Tibial nerve (tissue), 4 donors: ENCODE measurements at places on chromosomes 11 and 22. TPM values are rescaled to one million over a fixed set of nuclear protein-coding genes. Genes with fewer than 3 reads are reported as not detected.

DNA sequence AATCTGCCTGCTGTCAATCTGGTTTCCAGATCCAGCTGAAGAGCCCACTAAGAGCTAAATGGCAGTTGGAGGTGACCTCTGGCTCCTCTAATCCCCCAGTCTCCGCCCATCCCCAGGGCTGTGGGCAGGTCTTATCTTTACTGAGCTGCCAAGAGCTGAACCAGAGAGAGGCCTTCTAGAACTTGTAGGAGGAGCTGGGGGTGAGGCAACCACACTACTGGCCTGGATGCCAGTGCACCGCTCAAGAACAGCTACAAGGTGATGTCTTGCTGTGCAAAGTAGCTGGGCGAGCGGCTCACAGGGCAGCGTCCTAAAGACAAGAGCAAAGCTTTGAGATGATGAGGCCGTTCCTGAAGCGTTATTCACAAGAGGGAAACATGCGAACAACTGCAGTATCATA, 374.6 kb downstream of the CTTN start:
- H3K4me1 ChIP-seq = no peaks in the 10 kb centered on the region
- H3K27me3 ChIP-seq = no peaks in the 10 kb centered on the region
- no peak overlapping the region for H3K27ac ChIP-seq
- H3K36me3 ChIP-seq = no peaks in the 10 kb centered on the region
- H3K4me3 ChIP-seq = no peak overlapping the region
- no peak for DNase-seq

DNA sequence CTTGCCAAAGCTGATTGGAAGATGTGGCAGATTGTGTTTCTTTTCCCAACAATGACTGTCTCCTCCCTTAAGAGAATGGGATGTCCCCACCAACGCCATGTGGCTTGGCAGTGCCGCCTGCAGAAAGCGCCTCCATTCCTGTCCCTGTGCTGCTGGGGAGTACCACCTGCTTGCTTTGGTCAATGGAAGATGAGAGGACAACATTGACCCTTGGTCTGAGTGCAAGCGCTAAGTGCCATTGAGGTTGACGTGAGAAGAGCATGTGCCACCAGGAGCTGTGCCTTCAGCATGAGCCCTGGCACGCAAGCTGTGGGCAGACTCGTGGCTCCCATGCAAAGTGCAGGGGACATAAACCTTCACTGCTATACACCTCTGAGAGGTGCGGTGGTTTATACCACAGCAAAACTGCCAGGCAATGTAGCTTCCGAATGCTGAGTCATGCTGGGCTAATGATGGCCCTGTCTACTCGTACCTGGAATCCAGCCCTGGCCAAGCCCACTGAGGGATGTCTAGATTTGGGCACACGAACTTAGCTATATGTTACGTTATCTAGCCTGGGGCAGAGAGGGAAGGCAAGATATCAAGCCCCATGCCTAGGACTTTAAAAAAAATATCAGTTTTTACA, 41.9 kb downstream of the MYEOV start:
- H3K4me3 ChIP-seq = no peak overlapping the region
- H3K27ac ChIP-seq = no peak overlapping the region
- no peak for DNase-seq
- H3K4me1 ChIP-seq = no peaks in the 10 kb centered on the region
- no peaks in the 10 kb centered on the region for H3K36me3 ChIP-seq

DNA sequence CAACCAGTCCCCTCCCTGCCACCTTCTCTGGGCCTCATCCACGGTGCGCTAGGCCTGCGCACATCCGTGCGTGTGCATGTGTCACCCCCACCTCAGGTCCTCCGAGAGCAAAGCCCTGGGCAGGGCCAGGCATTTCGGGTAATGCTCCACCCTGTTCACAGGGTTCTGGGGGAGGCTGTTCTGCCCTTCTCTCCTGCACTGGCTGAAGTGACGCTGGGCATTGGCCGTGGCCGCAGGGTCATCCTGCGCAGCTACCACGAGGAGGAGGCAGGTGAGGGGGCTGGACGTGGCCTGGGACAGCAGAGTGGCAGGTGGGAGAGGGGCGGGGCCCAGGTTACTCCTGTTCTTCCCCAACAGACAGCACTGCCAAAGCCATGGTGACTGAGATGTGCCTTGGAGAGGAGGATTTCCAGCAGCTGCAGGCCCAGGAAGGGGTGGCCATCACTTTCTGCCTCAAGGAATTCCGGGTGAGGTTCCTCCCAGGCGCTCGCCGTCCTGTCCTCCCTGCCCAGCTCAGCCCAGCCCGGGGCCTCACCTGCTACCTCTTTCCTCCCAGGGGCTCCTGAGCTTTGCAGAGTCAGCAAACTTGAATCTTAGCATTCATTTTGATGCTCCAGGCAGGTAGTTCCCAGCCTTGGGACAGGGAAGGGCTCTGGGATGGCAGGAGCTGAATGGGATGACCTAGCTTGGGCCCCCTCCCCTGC, 3.9 kb downstream of the RAD9A start:
- H3K4me1 ChIP-seq = peaks cover 29% of the 10 kb centered on the region
- peaks cover 72% of the 10 kb centered on the region for H3K36me3 ChIP-seq
- H3K4me3 ChIP-seq = no peak overlapping the region

GRCh38 chr11:64715756-64716472, 7.1 kb downstream of the NRXN2 start:
- DNase-seq = no peak
- H3K27ac ChIP-seq = no peak overlapping the region
- H3K4me3 ChIP-seq = no peak overlapping the region
- peaks cover 92% of the 10 kb centered on the region for H3K27me3 ChIP-seq
- H3K4me1 ChIP-seq = no peaks in the 10 kb centered on the region

DNA sequence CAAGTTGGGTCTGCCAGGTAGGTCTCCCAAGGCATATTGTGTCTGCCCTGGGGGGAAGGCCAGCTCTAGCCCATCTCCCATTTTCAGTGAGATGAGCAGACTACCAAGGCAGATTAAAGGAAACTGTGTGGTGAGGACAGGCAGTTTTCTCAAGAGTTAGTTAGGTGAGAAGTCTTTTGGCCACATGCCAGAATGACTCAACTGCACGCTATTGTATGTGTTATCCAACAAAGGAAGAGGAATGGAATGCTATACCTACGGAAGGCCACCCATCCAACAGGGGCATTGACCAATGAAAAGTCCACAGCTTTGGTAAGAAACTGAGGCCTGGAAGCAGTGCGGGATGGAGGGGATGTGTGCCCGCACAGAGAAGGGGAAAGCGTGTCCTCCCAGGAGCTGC, 941.7 kb downstream of the NTM start:
- no peak for DNase-seq
- no peak overlapping the region for H3K27ac ChIP-seq
- H3K27me3 ChIP-seq = no peaks in the 10 kb centered on the region

DNA sequence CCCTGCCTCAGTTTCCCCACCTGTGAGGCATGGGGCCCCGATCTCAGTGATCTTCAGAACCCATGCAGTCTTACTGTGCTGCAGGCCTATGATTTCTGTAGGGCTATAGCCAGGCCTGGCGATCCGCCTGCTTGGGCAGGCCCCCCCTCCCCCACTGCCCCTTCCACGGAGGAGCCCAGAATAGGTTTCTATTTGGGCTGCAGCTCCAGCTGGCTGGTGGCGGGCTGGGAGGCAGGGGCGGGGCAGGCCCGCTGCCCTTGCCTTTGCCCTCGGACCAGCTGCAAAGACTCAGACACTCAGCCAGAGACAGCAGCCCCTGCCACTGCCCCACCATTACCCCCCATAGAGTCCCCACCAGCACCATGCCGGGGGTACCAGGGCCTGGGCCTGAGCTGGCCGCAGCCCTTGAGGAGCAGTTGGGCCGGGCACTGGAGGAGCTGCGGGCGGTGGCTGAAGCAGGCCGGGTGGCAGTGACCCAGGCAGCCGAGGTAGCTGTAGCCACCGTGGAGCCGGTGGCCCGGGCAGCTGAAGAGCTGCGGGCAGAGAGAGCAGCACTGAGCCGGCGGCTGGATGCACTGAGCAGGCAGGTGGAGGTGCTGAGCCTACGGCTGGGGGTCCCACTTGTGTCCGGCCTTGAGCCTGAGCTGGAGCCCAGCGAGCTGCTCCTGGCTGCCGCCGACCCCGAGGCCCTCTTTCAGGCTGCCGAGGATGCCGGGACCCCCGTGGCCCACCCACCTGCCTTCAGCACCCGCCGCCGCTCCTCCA, 12.2 kb downstream of the SMTN start:
- no peak for DNase-seq
- peaks cover 99% of the 10 kb centered on the region for H3K36me3 ChIP-seq
- peak overlapping the region; percentile 99 for H3K27ac ChIP-seq
- peaks cover 42% of the 10 kb centered on the region for H3K4me1 ChIP-seq
- H3K4me3 ChIP-seq = no peak overlapping the region

- H3K36me3 ChIP-seq = no peaks in the 10 kb centered on the region
- no peak overlapping the region for H3K4me3 ChIP-seq
- peaks cover 2% of the 10 kb centered on the region for H3K4me1 ChIP-seq
- no peaks in the 10 kb centered on the region for H3K27me3 ChIP-seq
These were observed 60.7 kb upstream of the MPEG1 start for GRCh38 chr11:59273373-59273841.

- H3K27ac ChIP-seq = no peak overlapping the region
- H3K4me3 ChIP-seq = no peak overlapping the region
- DNase-seq = no peak
- peaks cover 20% of the 10 kb centered on the region for H3K4me1 ChIP-seq
- no peaks in the 10 kb centered on the region for H3K36me3 ChIP-seq
These were observed 134.1 kb downstream of the BBOX1 start for GRCh38 chr11:27174672-27175210.

DNA sequence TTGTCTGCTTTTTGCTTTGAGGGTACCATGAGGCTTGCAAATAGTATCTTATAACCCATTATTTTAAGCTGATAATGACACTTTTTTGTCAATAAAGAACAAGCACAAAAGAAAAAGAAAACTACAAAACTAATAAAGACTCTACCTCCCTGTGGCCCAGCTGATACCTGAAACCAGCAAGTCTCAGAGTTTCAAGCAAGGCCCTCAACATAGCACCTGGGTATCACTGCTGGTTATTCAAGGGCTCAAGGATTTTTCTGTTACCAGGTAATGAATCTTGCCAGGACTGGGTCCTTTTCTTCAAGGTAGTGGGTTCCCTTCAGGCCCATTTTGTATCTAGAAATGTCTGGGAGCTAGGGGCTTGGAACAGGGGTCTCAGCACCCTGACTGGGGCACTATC, 281.6 kb upstream of the C11orf87 start:
- DNase-seq = no peak
- H3K27me3 ChIP-seq = no peaks in the 10 kb centered on the region
- no peaks in the 10 kb centered on the region for H3K4me1 ChIP-seq
- no peaks in the 10 kb centered on the region for H3K36me3 ChIP-seq
- no peak overlapping the region for H3K27ac ChIP-seq

DNA sequence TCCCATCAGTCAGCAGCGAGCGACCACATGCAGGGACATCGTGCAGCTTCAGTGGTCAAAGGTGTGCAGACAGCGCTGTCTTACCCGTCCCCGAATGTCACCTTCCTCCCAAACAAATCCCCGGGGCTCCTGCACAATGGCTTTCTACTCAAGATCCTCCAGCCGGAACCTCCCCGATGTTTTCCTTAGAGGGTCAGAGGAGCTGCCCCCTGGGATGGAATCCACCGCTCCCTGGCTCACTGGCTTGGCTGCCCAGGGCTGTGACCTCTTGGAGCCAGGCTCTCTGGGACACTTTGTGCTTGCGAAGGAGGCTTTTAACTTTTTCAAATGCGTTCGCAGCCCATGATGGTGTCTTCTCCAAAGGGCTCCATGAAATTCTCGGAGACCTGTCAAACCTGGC, 17.3 kb upstream of the FGF19 start:
- H3K27ac ChIP-seq = no peak overlapping the region
- peaks cover 9% of the 10 kb centered on the region for H3K4me1 ChIP-seq
- H3K4me3 ChIP-seq = no peak overlapping the region
- no peaks in the 10 kb centered on the region for H3K36me3 ChIP-seq
- no peak for DNase-seq

- H3K27ac ChIP-seq = no peak overlapping the region
- H3K4me1 ChIP-seq = no peaks in the 10 kb centered on the region
- H3K27me3 ChIP-seq = no peaks in the 10 kb centered on the region
- DNase-seq = no peak
- H3K36me3 ChIP-seq = peaks cover 16% of the 10 kb centered on the region
- no peak overlapping the region for H3K4me3 ChIP-seq
These were observed 126.5 kb downstream of the NAV2 start for GRCh38 chr11:19838994-19839768.

GRCh38 chr22:39623603-39624500, 53.3 kb downstream of the CACNA1I start:
- H3K4me1 ChIP-seq = no peaks in the 10 kb centered on the region
- H3K36me3 ChIP-seq = no peaks in the 10 kb centered on the region
- no peak overlapping the region for H3K27ac ChIP-seq
- DNase-seq = no peak
- H3K4me3 ChIP-seq = no peak overlapping the region
- no peaks in the 10 kb centered on the region for H3K27me3 ChIP-seq

- no peak overlapping the region for H3K27ac ChIP-seq
- H3K36me3 ChIP-seq = no peaks in the 10 kb centered on the region
- H3K4me1 ChIP-seq = no peaks in the 10 kb centered on the region
- no peak for DNase-seq
- no peak overlapping the region for H3K4me3 ChIP-seq
- peaks cover 83% of the 10 kb centered on the region for H3K27me3 ChIP-seq
These were observed 6.4 kb downstream of the ELFN2 start for GRCh38 chr22:37420686-37421467.

DNA sequence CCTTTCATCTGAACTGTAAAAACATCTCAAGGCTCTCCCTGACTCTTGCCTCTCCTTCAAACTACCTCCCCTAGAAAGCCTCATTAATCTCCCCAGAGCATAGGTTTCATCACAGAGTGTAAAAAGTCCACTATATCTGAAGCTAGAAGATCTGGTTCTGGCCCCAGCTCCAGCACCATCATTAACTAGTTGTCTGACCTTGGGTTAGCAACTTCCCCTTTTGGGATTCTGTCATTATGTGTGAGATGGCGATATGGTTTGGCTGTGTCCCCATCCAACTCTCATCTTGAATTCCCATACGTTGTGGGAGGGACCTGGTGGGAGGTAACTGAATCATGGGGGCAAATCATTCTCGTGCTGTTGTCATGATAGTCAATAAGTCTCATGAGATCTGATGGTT, 97.3 kb downstream of the KCNC1 start:
- no peaks in the 10 kb centered on the region for H3K4me1 ChIP-seq
- no peaks in the 10 kb centered on the region for H3K36me3 ChIP-seq
- H3K4me3 ChIP-seq = no peak overlapping the region
- no peak for DNase-seq
- no peak overlapping the region for H3K27ac ChIP-seq

GRCh38 chr11:118641397-118642019, 34.1 kb downstream of the PHLDB1 start:
- H3K4me1 ChIP-seq = peaks cover 46% of the 10 kb centered on the region
- H3K27ac ChIP-seq = peak overlapping the region; percentile 49
- no peak for DNase-seq

GRCh38 chr11:58525037-58525614, 17.2 kb upstream of the OR5B21 start:
- H3K4me1 ChIP-seq = no peaks in the 10 kb centered on the region
- H3K27ac ChIP-seq = no peak overlapping the region
- no peaks in the 10 kb centered on the region for H3K36me3 ChIP-seq
- no peaks in the 10 kb centered on the region for H3K27me3 ChIP-seq
- no peak for DNase-seq
- H3K4me3 ChIP-seq = no peak overlapping the region

HTR3B gene
- total RNA-seq = not detected

DNAJB13 gene
- total RNA-seq = 1.2 TPM

OR52A1 gene
- total RNA-seq = not detected

OR8A1 gene
- total RNA-seq = not detected

UBASH3B gene
- 2.0 TPM for total RNA-seq

CNIH2 gene
- total RNA-seq = not detected

TCN2 gene
- 38.2 TPM for total RNA-seq
